T follicular helper cell (primary cell): ENCODE measurements at places on chromosomes 5 and 9.

DNA sequence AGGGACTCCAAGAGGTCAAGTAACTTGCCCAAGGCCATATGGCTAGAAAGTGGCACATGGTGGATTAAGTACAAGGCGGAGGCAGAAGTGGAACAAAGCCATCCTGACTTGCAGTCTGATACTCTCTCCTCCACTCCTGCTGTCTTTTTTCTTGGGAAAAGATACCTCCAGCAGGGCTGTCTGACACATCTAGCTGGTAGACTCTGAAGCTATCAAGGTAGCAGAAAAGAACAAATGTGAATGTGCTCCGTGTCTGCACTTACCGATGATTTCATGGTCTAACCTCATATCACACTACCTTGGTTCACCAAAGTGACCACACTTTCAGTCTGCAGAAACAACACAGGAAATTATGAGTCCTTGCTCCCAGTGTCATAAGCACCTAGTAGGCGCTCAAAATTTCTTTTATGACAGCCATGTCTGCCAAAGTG, 284.8 kb downstream of the CRB2 start:
- no peak for DNase-seq

DNA sequence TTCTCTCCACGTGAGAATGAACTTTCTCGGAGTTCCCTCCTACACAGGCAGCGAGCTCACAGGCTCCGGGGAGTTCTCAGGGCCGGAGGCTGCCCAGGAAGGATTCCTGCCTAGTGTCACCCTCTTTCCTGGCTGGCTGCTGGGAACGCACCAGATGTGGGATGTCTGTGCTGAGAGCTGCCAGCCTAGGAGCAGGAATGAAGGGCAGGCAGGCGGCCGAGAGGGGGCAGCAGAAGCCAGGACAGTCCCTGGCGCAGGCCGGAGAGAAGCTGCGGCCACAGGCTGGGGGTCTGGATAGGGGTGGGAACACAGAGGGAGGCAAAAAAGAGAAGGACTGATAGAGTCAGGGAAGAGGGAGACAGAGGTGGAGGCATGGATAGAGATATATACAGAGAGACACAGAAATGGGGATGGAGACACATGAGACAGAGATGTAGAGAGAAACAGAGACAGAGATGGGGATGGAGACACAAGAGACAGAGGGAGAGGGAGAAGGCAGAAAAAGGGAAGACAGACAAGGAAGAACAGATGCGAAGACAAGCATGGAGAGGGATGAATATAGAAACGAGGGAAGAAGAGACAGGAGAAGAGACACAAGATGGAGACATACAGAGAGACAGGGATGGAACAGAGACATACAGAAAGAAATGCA, 25.3 kb upstream of the ENHO start:
- no peak for DNase-seq

DNA sequence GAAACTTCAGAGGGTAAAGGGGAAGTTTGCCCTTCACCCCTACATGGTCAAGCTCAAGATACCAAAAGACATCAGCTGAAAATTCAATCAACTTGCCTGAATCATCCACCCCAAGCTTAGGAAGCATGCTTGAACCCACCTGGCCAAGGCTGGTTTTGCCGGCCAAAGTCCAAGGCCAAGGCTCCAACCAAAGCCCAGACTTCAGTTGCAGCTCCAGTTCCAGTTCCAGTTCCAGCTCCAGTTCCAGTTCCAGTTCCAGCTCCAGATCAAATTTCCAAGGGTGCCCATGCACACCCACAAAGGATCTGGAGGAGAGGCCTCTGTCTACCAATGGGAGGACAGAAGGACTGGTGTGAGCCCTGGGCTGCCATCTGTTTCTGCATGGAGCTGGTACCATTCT, 4.6 kb upstream of the SERINC5 start:
- no peak for DNase-seq

DNA sequence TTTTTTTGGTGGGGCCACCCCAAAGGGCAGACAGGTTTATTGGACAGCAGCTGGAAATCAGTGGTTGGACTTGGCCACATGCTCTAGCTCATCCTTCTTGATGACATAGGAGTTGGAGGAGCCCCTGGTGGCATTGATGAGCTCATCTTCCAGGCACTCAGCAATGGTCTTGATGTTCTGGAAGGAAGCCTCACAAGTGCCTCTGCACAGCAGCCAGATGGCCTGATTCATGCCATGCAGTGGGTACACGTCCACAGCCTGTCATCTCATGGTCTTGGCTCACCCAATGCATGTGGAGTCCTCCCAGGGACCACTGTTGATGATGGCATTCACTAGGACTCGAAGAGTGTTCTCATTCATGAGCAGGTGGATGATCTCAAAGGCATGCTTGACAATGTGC, 11.3 kb upstream of the RCL1 start:
- no peak for DNase-seq

GRCh38 chr9:72509053-72509452, 12.4 kb upstream of the TMC1 start:
- DNase-seq = no peak

- DNase-seq = no peak
Observed at GRCh38 chr5:124819201-124819600, 72.8 kb upstream of the ZNF608 start.

- DNase-seq = no peak
Observed at GRCh38 chr9:107699231-107699630, 209.7 kb upstream of the KLF4 start.

DNA sequence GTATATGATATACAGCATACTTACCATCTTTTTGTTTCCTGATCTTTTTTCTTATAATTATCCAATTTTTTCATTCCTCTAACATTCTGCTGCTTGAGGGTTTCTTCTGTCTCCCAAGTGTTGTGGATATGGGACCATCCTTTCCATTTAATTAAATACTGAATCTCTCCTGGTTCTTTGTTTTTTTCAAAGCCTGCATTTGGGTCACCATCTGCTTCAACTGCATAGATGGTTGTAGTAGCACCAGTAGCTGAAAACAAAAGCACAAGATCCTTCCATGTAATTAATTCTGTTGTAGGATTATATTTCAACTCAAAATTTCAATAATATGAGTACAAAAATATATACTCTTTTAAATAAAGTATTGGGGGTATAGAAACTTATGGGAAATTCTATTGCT, 29.4 kb downstream of the CHD1 start:
- no peak for DNase-seq

DNA sequence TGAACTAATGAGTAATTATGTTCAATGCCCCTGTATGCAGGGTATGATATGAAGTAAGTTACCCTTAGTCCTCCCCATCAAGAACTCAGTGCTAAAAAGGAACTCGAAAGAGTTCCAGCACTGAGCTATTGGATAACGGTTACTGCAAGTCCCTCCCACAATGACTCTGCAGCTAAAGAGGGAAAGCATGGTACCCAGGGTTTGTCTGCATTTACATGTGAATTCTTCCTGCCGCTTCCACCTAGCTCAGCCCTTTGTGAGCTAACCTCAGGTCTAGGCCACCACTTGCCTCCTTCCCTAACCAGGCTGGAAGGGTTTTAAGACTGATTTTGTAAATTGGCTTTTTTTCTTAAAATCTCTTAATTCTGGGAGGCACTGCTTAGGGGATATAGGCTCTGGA, 376.8 kb downstream of the EBF1 start:
- DNase-seq = no peak

DNA sequence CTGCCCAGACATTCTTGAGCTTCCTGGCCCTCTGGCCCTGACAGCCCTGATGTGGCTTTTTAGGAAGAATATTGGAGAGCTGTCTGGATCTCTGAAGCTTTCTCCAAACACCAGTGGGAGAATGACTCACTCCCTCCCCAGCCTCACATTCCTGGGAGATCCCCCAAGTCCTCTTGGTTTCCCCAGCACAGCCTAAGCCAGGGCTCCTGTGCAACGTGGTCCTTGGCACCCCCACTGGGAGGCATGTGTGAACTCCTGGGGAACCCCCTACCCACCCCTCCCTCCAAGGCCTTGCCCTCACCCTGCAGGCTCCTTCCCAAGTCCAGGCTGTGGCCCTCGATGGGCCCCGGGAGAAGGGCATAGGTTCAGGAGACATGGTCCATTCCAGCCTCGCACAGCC, 12.7 kb downstream of the GLIPR2 start:
- DNase-seq = no peak

- DNase-seq = no peak
Observed at GRCh38 chr9:69811351-69811868, 9.2 kb upstream of the CFAP95 start.

DNA sequence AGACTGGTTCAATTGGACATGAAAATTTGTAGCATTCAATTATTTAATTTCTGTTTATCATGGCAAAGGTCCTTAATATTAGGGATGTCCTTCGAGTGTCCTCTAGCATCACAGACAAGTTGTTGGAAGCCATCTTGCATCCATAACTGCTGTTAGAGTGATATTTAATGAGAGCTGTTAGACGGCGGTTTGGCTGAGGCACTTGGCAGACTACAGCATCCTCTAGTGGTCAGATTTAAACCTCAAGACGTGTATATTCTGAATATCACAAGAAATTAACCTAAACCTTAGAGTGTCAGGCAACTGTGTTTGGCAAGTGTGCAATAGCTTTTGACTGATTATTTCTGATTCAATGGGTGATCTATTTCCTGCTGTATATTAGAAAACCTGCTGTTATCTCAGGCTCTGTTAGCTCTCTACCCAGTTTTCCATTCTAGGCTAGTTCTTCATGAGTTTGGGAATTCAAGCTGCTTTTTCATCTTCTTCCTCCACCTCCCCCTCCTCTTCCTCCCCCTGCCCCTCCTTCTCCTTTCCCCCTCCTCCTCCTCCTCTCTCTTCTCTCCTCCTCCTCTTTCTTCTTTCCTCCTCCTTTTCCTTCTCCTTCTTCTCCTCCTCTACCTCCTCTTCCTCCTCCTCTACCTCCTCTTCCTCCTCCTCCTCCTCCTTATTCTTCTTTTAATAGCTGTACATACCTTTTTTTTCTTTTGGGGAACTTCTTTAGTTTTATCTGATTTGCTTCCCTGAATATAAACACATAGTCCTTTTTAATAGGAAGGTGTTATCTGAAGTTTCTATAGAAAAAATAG, 8.6 kb downstream of the SPINK1 start:
- peak; percentile 2 for DNase-seq

GRCh38 chr5:145141534-145141933, 693.6 kb downstream of the PRELID2 start:
- DNase-seq = no peak

DNA sequence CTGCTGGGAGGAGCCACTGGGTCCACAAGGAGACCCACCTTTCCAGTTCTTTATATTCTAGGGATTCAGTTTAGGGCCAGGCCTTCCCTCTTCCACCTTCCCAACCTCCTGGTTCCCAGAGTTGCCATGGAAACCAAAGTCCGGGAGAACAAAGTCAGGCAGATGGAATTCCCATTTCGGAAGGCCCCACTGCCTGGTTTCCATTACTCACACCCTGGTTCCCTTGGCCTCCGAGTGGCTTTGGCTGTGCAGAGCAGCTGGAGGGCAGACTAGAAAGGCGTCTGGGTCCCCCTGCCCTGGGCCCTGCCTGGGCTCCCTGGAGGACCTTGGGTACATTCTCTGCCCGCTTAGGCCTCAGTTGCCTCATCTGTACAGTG, 136.1 kb downstream of the RGS3 start:
- no peak for DNase-seq

GRCh38 chr5:151661968-151662732, 24.6 kb downstream of the SPARC start:
- no peak for DNase-seq
